ENCODE measurements at places on chromosomes 11 and 22. TPM values are rescaled to one million over a fixed set of nuclear protein-coding genes. Genes with fewer than 3 reads are reported as not detected.

Gene MMP7
- 27.4 TPM for total RNA-seq

Gene TSPAN18
- 1.8 TPM for total RNA-seq

Gene CST6
- not detected for total RNA-seq

Gene JAML
- not detected for total RNA-seq

Gene MS4A4A
- not detected for total RNA-seq

Gene SYT9
- total RNA-seq: 0.13 TPM

Gene C11orf86
- total RNA-seq: 43.6 TPM

Gene F2
- 2.7 TPM for total RNA-seq

Gene IGF2
- 2.3 TPM for total RNA-seq

Gene GVQW3
- 1.4 TPM for total RNA-seq

Gene SNX19
- total RNA-seq: 18.1 TPM

Gene MMP10
- 1.4 TPM for total RNA-seq

Gene OR51E2
- total RNA-seq: not detected

Gene FAM227A
- total RNA-seq: 1.1 TPM

Gene TOM1
- total RNA-seq: 15.9 TPM

Gene MB
- 11.2 TPM for total RNA-seq

Gene MN1
- 3.0 TPM for total RNA-seq

Gene FBLN1
- 42.3 TPM for total RNA-seq

Gene UBQLN3
- not detected for total RNA-seq

Gene TANGO2
- 16.7 TPM for total RNA-seq

Gene GPHA2
- not detected for total RNA-seq

Gene TXN2
- total RNA-seq: 69.7 TPM

Gene ASCL2
- not detected for total RNA-seq

Gene KCNJ1
- not detected for total RNA-seq

Gene CD6
- 0.47 TPM for total RNA-seq

Gene MS4A15
- not detected for total RNA-seq

Gene ABCC8
- 2.7 TPM for total RNA-seq

Gene DRICH1
- total RNA-seq: not detected

Gene OR52H1
- not detected for total RNA-seq

Gene MUC5AC
- 5.4 TPM for total RNA-seq

Gene OR5P2
- not detected for total RNA-seq

Gene B4GALNT4
- 21.3 TPM for total RNA-seq

Gene TEX12
- total RNA-seq: not detected

Gene CDC45
- 23.5 TPM for total RNA-seq

Gene DDX25
- total RNA-seq: 0.04 TPM

Gene TUBGCP6
- total RNA-seq: 11.4 TPM

Gene CACNA1I
- total RNA-seq: 0.05 TPM

Gene NCR3LG1
- 2.3 TPM for total RNA-seq

Gene SERPING1
- total RNA-seq: 0.42 TPM

Gene ANKK1
- total RNA-seq: not detected

Gene SLC22A12
- total RNA-seq: not detected

Gene UPK2
- total RNA-seq: 0.53 TPM

Gene CYP2D6
- total RNA-seq: 0.31 TPM

Gene OR8D1
- total RNA-seq: not detected

Gene TSGA10IP
- total RNA-seq: not detected

Gene SEZ6L
- not detected for total RNA-seq

Gene MYH9
- 197 TPM for total RNA-seq

Gene RELT
- 11.1 TPM for total RNA-seq

Gene PARVG
- not detected for total RNA-seq

Gene TEX54
- not detected for total RNA-seq

Gene BDNF
- total RNA-seq: 9.3 TPM

Gene PDE2A
- 2.2 TPM for total RNA-seq

Gene MTMR3
- total RNA-seq: 10.1 TPM

Gene GAL3ST3
- not detected for total RNA-seq

Gene PYGM
- total RNA-seq: 0.30 TPM

Gene NAP1L4
- 131 TPM for total RNA-seq
